Umbilical cord (tissue), 2 donors: ENCODE measurements at places on chromosomes 6 and 20. TPM values are rescaled to one million over a fixed set of nuclear protein-coding genes. Genes with fewer than 3 reads are reported as not detected.

Gene PCNA
- 29.4 TPM for total RNA-seq

Gene SLX4IP
- total RNA-seq = 7.7 TPM

- no peak for DNase-seq
Measured at GRCh38 chr20:59025086-59025485, 5.9 kb downstream of the TUBB1 start.

DNA sequence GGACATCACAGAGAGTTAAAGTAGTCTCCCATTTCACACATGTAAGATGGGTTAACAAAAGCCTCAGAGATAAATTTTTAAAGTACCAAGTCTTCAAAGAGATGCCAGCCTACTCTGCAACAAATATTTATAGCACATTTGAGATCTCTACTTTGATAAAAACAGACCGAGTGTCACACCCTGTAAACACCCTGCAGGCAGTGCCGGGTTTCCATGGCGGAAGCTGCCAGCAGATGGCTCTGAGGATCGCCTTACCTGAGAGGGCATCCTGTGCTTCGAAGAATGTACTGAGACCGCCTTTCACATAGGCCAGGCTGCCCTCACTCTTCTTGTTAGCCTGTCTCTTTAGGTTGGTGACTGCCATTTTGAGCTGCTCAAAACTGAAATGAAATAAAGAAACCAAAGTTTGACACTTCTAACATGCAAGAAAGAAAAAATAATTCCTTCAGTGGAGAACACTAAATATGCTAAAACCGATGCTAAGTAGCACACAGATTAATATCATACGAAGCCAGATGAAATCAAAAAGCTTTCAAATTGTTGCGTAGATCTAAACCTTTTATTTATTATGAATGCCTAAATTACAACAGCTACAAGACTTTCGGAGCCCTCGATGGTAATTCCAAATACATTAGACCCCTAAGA is 39.3 kb downstream of the HUS1B start:
- DNase-seq = peak; percentile 6

Gene MEP1A
- 2.2 TPM for total RNA-seq

- DNase-seq = no peak
Measured at GRCh38 chr6:116190550-116190949, 63.3 kb downstream of the TSPYL4 start.

DNA sequence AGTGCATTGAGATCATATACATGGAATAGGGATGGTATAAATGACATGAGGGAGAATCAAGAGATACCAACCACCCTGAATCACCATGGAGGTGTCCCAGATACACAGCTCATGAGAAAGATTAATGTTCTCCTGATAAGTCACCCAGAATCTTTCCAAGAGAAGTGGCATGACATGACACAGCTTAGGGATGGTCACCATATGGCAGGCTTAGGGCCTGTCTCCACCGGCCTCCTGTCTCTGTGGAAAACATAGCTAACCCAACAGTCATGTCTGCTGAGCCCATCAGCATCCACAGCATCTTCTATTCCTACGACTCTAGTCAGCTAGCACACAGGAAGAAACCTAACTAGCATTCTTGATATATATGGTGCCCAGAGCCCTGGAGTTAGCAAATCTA is 133.3 kb downstream of the IPCEF1 start:
- DNase-seq = no peak

DNA sequence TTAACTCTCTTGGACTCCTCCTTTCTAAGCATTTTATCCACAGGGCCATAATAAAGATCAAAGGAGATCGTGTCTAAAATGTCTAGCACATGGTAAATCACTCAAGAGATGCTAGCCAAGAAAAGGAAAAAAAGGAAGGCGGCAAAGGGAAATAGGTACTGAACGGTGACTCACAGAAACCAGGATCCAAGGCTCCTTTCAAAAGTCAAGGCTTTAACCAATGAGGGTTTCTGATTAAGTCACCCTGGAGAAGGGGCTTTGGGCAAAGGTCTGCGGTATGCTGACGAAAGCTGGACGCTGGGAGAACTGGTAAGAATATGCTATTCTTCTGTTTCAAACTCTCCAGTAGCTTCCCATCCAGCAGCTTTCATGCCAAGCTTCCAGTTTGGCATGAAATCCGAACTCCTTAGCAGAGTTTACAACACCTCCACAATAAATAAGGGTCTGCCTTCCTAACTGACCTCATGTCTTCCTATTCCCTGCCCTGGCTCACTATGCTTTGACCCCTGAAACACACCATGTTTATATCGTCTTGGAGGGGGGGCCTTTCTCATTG is 1.0 kb downstream of the TOMM34 start:
- DNase-seq = peak; percentile 50

Gene ADTRP
- 2.2 TPM for total RNA-seq

GRCh38 chr6:72966628-72967280 is 258.5 kb downstream of the KHDC1L start:
- DNase-seq = no peak

- no peak for DNase-seq
Measured at GRCh38 chr6:131026243-131026642, 36.8 kb downstream of the EPB41L2 start.

DNA sequence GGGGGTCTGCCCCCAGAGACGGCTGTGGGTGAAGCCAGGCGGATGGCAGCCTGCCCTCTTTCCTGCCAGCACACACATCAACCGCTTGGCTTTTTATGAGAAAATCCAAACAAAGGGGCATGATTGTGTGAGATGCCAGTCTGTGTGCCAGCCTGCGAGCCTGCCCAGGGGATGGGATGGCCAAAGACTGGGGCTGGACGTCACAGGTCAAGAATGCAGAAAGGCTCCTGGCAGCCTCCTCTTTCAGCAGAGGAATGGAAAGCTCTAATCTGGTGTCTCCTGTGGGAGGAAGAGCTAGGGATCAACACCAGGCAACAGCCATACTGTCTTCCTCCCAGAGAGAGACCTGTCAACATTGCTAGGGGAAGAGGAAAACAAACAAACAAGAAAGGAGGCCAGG is 15.8 kb downstream of the TUBB2B start:
- no peak for DNase-seq
